CD4-positive, CD25-positive, alpha-beta regulatory T cell (primary cell): ENCODE measurements at places on chromosomes 4 and X. TPM values are rescaled to one million over a fixed set of nuclear protein-coding genes. Genes with fewer than 3 reads are reported as not detected.

DNA sequence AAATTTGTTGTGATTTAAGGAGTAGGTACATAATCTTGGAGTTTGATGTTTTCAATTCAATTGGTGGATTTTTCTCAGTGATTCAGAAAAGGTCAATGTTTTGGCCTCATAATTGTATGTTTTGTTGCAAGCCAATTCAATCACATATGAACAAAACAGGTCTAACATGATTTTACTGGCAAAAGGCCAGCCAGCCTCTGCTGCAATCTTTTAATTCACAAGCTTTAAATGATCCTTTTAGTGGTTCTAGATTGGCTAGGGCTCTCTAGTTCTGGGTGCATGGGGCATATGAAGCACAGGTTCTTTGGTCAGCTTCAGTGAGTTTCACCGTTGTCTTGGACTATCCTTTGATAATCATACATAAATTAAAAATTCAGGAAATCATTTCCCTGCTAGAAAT lies 19.2 kb upstream of the SLC6A14 start:
- H3K27me3 ChIP-seq: no peaks in the 10 kb centered on the region
- H3K27ac ChIP-seq: no peak overlapping the region
- no peak overlapping the region for H3K4me3 ChIP-seq
- H3K4me1 ChIP-seq: no peaks in the 10 kb centered on the region
- H3K36me3 ChIP-seq: no peaks in the 10 kb centered on the region

DNA sequence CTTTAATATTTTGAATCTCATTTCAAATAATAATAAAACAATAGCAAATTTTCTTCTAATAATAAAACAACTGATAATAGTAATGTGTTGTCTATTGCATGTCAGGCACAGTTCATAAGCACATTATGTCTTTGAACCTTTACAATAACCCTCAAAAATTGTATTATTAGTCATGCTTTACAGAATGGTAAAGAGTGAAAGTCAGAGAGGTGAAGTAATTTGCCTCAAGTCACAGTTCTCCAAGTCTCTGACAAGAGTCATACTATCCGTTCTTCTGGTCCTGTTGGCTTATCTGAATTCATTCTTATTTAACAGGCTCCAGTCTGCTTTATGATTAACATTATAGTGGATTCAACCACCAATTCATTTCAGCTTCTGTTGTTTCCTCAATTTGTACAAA lies 313.0 kb downstream of the AFF2 start:
- H3K4me3 ChIP-seq: no peak overlapping the region
- H3K27ac ChIP-seq: no peak overlapping the region
- no peaks in the 10 kb centered on the region for H3K36me3 ChIP-seq
- no peaks in the 10 kb centered on the region for H3K4me1 ChIP-seq
- DNase-seq: no peak

GRCh38 chr4:16467061-16467460 lies 240.8 kb upstream of the TAPT1 start:
- H3K4me3 ChIP-seq: no peak overlapping the region
- no peaks in the 10 kb centered on the region for H3K4me1 ChIP-seq
- DNase-seq: no peak
- no peak overlapping the region for H3K27ac ChIP-seq

DNA sequence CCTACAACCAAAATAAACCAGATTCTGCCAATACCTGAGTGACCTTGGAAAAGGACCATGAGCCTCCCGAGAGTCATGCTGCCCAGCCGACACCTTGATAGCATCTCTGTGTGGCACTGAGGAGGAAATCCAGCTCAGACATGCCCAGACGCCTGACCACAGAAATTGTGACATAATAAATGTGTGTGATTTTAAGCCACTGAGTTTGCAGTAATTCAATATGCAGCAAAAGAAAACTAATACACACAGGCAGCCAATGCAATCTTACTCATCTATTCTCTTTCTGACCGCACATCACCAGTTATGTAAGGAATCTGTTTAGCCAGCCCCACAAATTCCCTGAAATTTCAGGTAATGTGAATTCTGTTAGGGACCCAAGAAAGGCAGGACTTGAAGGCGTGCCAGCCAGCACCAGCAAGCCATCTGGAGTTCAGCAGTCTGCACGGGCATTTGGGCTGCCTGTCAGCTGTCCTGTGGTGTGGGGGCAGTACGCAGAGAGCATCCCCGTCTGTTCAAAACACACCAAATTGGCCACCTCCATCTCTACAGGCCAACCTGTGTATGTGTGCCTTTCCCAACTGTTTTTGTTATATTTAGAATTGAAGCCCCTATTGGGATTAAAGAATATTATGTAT lies 176.4 kb downstream of the NLGN4X start:
- no peak for DNase-seq
- H3K36me3 ChIP-seq: no peaks in the 10 kb centered on the region
- H3K4me3 ChIP-seq: no peak overlapping the region
- H3K4me1 ChIP-seq: no peaks in the 10 kb centered on the region
- H3K27ac ChIP-seq: no peak overlapping the region

DNA sequence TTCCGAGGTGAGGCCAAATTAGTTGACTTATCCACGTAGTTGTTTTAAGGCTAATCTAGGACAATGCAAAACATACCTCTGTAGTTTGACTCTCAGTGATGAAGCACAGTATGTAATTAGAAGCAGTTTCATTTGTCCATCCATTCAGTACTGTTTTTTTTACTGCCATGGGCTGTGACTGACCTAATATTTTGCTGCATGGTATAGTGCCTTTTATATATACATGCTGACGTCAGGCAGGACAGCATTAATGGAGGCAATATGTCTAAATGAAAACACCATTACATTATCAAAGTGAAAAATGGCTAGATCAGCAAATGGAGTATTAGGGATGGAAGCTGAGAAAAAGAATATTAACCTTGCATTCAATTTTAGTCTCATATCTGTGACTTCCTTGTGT lies 66.9 kb downstream of the MFAP3L start:
- no peak overlapping the region for H3K27ac ChIP-seq
- no peak overlapping the region for H3K4me3 ChIP-seq
- no peaks in the 10 kb centered on the region for H3K4me1 ChIP-seq
- H3K27me3 ChIP-seq: no peaks in the 10 kb centered on the region
- DNase-seq: no peak

DNA sequence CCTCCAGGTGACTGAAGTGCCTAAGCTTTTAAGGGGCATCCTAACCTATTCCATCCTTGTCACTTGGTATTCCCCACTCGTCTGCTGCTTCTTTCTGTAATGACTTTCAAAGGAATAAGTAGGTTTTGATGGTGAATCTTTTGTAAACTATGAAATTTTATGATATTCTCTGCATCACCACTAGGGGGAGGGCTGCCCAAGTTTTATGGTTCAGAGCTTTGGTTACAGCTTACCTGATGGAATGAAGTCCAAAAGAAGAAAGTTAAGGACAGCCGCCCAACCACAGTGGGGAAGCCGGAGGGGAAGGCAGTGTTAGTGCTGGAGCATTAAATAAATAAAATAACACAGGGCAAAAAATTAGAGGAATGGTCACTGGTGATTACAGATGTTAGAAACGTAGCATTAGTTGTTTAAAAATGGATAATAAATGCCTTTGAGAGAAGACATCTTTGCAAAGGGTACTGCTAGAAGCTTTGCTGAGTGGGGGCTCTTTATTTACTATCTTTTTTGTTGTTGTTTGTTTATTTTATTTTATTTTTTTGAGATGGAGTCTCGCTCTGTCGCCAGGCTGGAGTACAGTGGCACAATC lies 204.9 kb downstream of the GBA3 start:
- H3K27me3 ChIP-seq: no peaks in the 10 kb centered on the region
- no peaks in the 10 kb centered on the region for H3K36me3 ChIP-seq
- H3K4me3 ChIP-seq: no peak overlapping the region
- H3K4me1 ChIP-seq: no peaks in the 10 kb centered on the region
- no peak overlapping the region for H3K27ac ChIP-seq
- peak; percentile 2 for DNase-seq

TMEM35A gene
- total RNA-seq: not detected

DNA sequence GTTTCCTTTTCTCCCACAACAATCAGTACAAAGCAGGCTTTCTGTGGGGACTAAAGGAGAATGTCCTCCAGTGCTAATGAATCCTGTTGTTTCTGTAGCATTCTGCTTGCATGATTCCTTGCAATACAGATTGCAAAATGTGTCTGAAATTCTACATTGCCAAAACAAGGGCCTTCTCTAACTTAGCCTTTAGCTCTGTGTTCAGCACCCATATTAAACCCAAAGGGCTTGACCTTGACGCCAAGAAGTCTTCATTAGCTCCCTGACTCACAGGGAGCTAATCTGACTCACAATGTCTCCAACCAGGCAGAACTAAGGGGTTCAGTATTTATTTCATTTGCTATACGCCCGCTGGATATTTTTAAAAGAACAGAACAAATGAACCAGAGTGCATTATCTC lies 241.4 kb upstream of the CLNK start:
- no peaks in the 10 kb centered on the region for H3K4me1 ChIP-seq
- DNase-seq: no peak
- no peaks in the 10 kb centered on the region for H3K27me3 ChIP-seq

NALF2 gene
- total RNA-seq: not detected

GRCh38 chr4:32191961-32192360 lies 1471.8 kb downstream of the PCDH7 start:
- no peak overlapping the region for H3K27ac ChIP-seq
- no peaks in the 10 kb centered on the region for H3K4me1 ChIP-seq
- H3K4me3 ChIP-seq: no peak overlapping the region
- H3K36me3 ChIP-seq: no peaks in the 10 kb centered on the region

DNA sequence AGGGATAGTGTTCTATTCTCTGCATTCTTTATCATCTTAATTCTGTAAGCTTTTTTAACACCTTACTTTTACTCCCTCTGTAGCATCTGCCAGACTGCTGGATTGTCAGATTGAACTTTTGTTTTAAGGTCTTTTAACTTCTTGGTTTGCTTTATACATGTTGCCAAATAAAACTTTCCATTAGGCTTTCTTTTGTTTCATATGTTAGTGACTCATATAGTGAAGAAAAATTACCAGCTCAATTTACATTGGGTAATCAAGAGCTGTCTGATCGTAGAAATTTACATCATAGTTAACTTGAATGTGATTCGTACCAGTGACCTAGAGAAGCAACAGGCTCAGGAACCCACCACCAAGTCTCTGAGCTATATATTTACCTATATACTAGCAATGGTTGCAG lies 28.5 kb upstream of the KLHL4 start:
- no peak overlapping the region for H3K4me3 ChIP-seq
- H3K27me3 ChIP-seq: no peaks in the 10 kb centered on the region
- no peaks in the 10 kb centered on the region for H3K4me1 ChIP-seq
- no peak overlapping the region for H3K27ac ChIP-seq
- H3K36me3 ChIP-seq: no peaks in the 10 kb centered on the region

- no peak overlapping the region for H3K4me3 ChIP-seq
- H3K4me1 ChIP-seq: no peaks in the 10 kb centered on the region
- no peaks in the 10 kb centered on the region for H3K27me3 ChIP-seq
These were observed 243.8 kb upstream of the LDB2 start for GRCh38 chr4:17142232-17142711.

GRCh38 chr4:4397441-4397819 lies 10.5 kb downstream of the NSG1 start:
- no peak overlapping the region for H3K4me3 ChIP-seq
- H3K27ac ChIP-seq: no peak overlapping the region
- no peak for DNase-seq
- peaks cover 2% of the 10 kb centered on the region for H3K27me3 ChIP-seq

DNA sequence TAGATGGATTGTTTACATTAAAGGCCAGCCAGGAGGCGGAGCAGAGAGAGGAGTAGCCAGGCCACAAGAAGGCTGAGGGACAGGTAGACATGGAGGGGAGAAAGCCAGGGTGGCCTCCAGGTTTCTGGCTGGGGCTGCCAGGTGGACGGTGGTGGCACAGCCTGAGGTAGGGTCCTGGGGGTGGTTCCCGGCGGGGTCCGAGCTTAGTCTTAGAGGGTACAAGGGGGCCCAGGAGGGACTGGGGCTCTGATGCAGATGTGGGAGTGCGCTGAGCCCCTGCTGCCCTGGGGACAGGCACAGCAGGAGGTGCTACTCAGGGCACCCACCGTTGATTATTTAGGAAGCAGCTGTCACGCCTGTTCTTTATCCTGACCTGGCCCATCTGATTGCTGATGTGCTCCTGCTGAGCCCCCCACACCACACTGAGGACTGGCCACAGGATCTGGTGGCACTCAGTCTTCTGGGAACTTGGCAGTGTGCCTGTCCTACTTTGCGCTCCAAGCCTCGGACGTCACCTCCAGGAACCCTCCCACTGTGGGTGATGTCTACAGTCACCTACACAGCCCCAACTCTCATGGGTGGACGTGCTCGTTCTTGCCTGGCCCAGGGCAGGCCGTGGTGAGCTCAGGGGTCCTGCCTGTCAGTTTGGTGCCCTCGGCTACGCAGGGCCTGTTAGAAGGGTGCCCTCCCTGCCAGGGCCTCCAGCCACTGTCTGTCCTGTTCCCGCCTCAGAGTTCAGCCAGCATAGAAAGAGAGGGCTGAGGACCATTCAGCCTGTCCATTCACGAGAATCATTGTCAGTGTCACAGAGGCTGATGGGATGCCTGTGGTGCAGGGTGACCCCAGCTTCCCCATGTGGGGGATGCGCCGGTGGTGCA lies 12.0 kb downstream of the WFS1 start:
- H3K27me3 ChIP-seq: no peaks in the 10 kb centered on the region
- no peak overlapping the region for H3K4me3 ChIP-seq
- peaks cover 8% of the 10 kb centered on the region for H3K4me1 ChIP-seq
- no peak for DNase-seq
- no peak overlapping the region for H3K27ac ChIP-seq

- no peaks in the 10 kb centered on the region for H3K27me3 ChIP-seq
- H3K4me1 ChIP-seq: peaks cover 6% of the 10 kb centered on the region
- H3K36me3 ChIP-seq: peaks cover 9% of the 10 kb centered on the region
- DNase-seq: no peak
- H3K27ac ChIP-seq: no peak overlapping the region
These were observed 119.7 kb downstream of the NFKB1 start for GRCh38 chr4:102620697-102621497.

GRCh38 chr4:109160494-109160893 lies 142.0 kb downstream of the COL25A1 start:
- no peaks in the 10 kb centered on the region for H3K36me3 ChIP-seq
- H3K27ac ChIP-seq: no peak overlapping the region
- H3K4me3 ChIP-seq: no peak overlapping the region
- no peaks in the 10 kb centered on the region for H3K27me3 ChIP-seq
- H3K4me1 ChIP-seq: no peaks in the 10 kb centered on the region

PNMA5 gene
- 0.37 TPM for total RNA-seq
